Amygdala (tissue), 56 donors: ENCODE measurements at places on chromosomes 1 and 21.

GRCh38 chr1:24233684-24234600 is 46.9 kb upstream of the IFNLR1 start:
- DNase-seq = no peak

GRCh38 chr21:32233055-32233546 is 45.7 kb downstream of the MIS18A start:
- DNase-seq = no peak

GRCh38 chr1:160093624-160094290 is 4.7 kb downstream of the IGSF8 start:
- DNase-seq = no peak

- no peak for DNase-seq
Observed at GRCh38 chr1:234545517-234546386, 64.2 kb downstream of the IRF2BP2 start.

- no peak for DNase-seq
Observed at GRCh38 chr21:39422527-39423241, 22.9 kb downstream of the LCA5L start.

GRCh38 chr1:185850366-185850765 is 116.2 kb downstream of the HMCN1 start:
- no peak for DNase-seq

GRCh38 chr1:99675994-99676393 is 30.1 kb downstream of the PALMD start:
- no peak for DNase-seq

- no peak for DNase-seq
Observed at GRCh38 chr1:67133177-67133576, 1.6 kb downstream of the C1orf141 start.

DNA sequence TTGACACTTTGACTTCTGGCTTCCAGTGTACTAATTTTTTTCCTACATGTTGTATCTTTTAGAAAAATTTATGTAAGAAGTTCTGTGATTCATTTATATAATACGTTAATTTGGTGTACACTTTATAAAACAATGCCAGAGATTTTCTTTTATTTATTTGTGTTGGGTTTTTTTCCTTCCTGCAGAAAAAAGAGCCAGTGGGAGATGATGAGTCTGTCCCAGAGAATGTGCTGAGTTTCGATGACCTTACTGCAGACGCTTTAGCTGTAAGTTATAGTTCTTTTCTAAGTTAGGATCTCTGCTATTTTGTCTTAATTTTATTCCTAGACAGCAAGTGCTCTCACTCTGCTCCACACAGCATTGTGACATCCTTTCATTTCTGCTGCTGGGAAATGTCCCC is 14.4 kb downstream of the SARS1 start:
- DNase-seq = no peak

- DNase-seq = no peak
Observed at GRCh38 chr1:219927956-219928790, at the start of gene SLC30A10. Gene SLC30A10 (minus strand): TSS chr1:219928557. CDS start chr1:219928440, 117 bp downstream.

- no peak for DNase-seq
Observed at GRCh38 chr1:168795681-168796080, 66.7 kb upstream of the DPT start.

DNA sequence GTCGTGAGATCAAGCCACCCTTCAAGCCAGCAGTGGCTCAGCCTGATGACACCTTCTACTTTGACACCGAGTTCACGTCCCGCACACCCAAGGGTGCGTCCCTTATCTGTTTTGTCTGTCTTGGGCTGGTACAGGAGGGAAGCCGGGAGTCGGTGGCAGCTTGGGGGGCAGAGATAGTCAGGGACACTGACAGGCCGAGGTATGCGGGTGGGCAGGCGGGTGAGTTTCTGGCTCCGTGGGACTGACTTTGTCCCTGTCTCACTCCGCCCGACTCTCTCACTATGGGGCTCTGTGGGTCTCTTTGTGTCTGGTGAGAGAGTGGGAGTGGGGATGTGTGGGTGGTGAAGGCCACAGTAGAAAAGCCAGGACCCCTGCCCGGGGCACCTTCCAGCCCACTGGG is 27.4 kb downstream of the RPS6KA1 start:
- no peak for DNase-seq

DNA sequence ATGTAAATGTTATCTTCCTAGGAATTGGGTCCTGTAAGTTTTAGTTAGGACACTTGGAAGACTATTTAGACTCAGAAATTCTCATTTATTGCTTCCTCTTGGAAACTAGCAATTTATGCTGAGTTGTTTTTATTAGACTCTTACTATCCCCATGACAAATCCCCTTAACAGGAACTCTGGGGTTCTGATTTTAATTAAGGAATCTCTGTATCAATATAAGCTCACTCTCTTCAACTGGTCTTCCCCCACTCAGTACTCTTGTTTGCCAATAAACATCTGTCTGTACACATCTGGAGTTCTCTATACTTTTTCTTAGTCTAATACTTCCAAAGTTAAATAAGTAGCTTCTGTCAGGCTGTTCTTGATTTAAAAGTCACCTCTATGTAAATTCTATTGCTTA is 64.1 kb upstream of the TBX15 start:
- no peak for DNase-seq

- no peak for DNase-seq
Observed at GRCh38 chr1:214918745-214919144, 163.8 kb upstream of the KCNK2 start.

DNA sequence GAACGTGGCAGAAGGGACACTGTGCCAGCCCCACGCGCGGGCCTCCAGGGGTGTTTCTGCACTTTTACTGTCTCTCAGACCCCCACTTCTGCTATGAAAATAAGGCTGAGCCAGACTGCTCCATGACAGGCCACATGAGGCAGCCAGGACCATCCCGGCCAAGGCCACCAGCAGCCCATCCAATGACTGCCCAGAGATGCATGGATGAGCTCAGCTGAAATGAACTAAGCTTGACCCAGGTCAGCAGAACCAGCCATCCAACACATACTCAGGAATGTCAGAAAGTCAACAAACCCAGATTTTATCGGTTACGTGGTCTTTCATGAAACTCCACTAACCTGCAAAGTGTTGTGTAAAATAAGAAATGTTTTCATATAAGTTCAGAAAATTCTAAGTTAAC is 51.2 kb downstream of the CCDC185 start:
- no peak for DNase-seq

DNA sequence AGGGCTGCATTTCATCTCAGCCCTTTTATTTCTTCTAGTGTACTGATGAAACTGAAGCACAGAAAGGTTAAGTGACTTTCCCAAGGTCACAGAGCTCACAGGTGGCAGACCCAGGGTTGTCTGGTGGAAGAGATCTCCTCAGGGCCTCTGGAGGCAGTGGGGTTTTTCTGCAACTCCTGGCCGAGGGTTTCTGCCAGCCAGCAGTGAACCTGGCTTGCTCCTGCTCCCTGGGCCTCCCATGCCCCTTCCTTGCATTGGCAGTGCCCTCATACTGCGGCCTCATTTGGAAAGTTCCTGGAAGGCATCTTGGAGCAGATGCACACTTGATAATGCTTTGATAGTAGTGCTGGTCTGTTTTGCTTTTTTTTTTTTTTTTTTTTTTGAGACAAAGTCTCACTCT is 7.7 kb downstream of the GALNT2 start:
- no peak for DNase-seq

DNA sequence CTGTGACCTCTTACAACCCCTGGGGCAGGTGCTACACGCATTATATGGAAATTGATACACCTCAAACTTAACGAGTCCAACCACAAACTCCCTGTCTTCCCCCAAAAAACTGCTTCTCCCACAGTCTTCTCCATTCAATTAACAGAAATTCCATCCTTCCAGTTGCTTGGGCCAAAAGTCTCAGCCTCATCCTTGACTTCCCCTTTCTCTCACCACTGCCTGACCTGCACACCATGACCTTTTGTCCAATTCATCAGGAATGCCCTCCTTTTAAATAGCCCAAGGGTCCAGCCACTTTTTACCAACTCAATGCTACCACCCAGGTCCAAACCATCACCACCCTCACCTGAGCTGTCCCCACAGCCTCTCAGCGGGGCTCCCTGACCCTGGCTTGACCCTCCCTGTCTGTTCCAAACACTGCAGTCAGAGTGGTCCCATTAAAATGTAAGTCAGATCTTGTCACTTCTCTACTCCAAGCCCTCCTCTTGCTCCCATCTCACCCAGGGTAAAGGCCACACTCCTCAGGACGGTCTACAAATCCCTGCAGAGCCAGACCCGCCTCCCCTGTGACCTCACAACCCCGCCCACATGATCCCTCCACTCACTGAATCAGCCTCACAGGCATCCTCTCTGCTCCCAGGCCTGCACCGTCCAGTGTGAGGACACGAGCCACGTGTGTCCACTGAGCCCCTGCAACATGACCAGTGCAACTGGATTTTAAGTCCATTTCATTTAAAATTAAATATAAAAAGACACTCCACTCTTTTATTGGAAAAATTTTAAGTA is 18.5 kb downstream of the KCNN3 start:
- DNase-seq = no peak

- DNase-seq = no peak
Observed at GRCh38 chr1:147177611-147178380, 5.5 kb upstream of the PRKAB2 start.

- no peak for DNase-seq
Observed at GRCh38 chr1:36119456-36119855, 5.6 kb downstream of the COL8A2 start.
